ENCODE measurements at places on chromosomes 11 and 22.

- no peak for DNase-seq
Measured at GRCh38 chr11:766106-766935, 11.0 kb downstream of the GATD1 start.

DNA sequence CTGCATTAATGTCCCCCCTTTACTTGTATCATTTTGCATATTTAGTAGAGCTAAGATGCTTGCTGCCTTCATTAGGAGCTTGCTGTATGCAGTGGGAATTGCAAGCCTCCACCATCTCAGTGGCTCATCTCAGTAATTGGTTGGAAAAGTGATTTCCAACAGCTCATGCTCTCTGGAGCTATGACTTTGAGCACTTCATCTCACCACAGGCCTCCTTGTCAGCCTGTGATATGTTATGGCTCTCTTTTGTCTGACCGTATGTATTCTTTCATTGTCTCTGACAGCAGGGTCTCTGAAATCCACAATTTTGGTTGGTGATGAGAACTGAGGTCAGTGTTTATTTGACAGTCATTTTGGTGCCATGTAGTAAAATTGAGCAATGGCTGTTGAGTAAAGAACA lies 345.1 kb downstream of the FAT3 start:
- no peak for DNase-seq

- DNase-seq = no peak
Measured at GRCh38 chr22:31394326-31394725, 5.1 kb upstream of the DRG1 start.

- no peak for DNase-seq
Measured at GRCh38 chr22:22042599-22043295, 60.2 kb upstream of the TOP3B start.

GRCh38 chr22:39427751-39428596 lies 28.4 kb downstream of the TAB1 start:
- DNase-seq = no peak

- peak; percentile 35 for DNase-seq
Measured at GRCh38 chr22:37462983-37463382, 23.2 kb downstream of the MFNG start.

DNA sequence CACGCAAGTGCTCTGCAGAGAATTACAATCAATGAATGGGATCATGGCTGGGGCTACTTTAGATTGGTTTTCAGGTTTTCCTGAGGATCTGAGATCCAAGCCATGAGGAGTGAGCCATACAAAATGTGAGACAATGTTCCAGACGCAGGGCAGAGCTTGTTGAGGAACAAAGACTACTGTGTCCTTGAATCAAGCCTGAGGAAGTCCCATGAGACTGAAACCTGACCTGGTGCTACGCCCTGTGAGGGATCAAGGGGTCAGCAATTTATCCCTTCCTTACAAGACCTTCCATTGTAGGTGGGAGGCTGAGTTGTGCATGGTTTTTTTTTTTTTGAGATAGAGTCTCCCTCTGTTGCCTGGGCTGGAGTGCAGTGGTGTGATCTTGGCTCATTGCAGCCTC lies 2.1 kb downstream of the INCENP start:
- DNase-seq = no peak

- no peak for DNase-seq
Measured at GRCh38 chr11:36027731-36028130, 83.9 kb downstream of the LDLRAD3 start.

DNA sequence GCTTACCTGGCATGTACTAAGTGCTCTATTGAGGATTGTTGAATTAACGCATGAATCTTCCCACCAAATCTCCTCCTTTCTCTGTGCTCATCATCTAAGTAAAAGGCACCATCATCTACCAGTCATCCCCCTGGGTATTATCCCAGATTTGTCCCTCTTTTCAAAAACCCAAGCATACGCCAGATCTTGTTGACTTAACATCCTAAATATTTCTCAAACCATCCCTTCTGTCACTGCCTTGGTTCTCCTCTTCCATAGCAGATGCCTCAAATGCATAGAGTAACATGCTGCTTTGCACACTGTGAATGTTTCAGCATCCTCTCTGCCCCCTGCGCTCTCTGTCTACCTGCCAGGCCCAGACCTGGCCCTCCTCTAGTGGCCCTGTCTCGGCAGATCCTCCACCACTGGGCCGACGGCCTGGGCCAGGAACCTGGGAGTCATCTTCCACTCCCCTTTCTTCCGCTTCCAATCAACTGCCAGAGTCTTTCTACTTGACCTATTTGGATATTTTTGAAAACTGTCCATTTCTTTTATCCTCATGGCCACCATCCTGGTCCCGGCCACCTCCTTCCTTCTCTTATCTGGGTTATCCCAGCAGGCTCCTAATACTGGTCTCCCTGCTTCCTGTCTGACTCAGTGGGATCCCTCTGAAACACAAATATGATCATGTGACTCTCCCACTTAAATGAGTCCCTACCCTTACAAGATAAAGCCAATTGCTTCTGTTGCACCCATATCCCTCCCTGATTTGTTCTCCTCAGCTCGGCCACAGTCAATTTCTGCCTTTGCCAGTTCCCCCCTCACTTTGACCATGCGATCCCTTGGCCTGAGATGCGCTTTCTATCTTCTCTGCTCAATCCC lies 3.4 kb upstream of the TAB1 start:
- no peak for DNase-seq

DNA sequence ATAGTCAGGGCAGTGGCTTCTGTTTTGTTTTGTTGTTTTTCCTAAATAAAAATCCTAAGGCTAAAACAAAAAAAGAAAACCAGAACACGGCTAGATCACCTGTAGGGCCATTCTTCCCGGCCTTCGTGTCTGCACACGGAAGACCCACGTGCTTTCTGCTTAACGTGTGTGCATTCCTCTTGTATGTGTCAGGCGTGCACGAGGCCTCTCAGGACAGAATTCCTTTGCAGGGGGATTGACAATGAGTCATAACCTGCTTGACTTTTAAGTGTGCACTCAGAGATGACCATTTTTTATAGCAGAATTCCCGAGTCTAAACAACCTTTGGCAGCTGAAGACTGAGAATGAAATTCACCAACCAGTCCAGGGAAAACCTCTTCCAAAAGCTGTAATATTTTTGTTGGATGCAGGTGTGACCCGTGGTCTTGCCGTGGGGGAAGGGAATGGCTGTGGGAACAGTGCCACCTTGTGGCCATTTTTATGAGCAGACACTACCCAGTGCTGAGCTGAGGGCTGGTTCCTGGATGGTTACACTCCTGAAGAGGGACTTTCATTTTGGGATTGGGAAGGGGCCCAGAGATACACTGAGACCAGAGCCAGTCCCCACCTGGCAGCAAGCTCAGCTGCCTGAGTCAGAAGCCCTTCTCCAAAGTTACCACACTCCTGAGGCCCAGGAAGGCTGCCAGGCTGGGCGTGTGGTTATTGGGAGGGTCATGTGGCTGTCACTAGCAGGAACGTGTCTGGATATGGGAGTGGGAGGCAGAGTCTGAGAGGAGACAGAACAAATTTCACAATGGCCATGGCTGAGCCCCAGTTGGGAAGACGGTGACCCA lies 35.7 kb upstream of the DKK3 start:
- peak; percentile 99 for DNase-seq

DNA sequence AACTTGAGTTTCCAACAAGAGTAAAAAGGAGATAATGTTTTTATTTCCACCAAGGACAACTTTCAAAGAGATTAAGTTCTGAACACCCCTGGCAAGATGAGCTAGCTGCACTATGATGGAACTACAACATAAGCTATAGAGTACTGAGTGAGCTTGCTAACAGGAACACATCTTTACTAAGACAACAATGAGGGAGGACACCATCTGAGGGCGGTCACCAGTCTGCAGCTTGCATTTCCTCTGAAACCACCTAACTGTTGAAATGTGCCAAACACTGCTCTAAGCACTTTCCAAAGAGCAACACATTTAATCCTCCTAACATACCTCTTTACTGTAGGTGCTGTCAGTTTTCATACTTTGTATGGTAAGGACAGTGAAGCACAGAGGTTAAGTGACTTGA lies 68.4 kb downstream of the TCF20 start:
- DNase-seq = no peak

GRCh38 chr11:15148169-15148568 lies 33.4 kb downstream of the INSC start:
- no peak for DNase-seq

DNA sequence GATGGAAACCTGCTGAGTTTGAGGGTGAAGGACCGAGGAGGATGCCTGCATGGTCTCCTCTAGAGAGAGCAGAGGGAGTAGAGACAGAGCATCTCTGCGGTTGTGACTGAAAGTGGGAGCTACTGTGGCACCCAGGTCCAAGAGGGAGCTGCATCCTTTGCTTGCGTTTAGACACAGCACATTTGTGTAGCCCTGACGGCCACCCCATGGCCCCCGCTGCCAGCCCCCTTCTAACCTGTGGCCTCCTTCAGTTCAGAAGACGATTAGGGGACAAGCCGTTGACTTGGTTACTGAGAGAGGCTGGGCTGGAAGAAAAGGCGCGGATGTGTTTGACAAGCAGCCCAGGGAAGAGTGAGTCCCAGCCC lies 690.9 kb downstream of the BRD1 start:
- DNase-seq = no peak

DNA sequence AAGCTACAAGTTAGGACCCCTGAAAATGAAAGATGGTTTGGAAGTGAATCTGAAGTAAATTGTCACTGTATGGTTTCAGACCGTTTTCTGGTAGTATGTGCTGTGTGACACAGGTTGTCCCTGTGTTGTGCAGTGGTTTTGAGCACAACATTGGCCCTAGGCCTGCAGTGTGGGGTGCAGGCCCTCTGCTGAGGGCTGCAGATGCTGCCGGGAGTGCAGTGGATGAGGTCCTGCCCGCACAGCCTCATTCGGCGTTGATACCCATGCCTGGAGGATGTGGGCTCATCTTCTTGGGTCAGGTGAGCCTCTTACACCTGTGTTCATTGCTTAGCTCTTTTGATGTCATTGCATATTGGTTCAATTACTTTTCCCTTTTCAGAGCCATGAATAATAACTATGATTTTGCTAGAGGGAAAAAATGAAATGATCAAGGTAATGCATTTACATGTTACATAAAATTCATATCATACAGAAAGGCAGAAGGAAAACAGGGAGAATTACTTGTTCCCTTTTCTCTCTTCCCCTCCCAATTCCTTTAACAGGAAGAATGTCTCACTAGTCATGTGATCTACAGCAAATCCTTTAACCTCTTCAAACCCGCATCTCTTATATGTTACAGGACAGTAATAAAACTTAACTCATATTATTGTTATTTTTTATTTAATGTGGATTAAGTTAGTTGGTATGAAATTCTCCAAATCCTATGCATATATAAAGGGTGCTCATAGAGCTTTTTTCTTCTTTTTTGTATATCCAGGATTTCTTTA lies 48.7 kb downstream of the PTPRJ start:
- DNase-seq = no peak

DNA sequence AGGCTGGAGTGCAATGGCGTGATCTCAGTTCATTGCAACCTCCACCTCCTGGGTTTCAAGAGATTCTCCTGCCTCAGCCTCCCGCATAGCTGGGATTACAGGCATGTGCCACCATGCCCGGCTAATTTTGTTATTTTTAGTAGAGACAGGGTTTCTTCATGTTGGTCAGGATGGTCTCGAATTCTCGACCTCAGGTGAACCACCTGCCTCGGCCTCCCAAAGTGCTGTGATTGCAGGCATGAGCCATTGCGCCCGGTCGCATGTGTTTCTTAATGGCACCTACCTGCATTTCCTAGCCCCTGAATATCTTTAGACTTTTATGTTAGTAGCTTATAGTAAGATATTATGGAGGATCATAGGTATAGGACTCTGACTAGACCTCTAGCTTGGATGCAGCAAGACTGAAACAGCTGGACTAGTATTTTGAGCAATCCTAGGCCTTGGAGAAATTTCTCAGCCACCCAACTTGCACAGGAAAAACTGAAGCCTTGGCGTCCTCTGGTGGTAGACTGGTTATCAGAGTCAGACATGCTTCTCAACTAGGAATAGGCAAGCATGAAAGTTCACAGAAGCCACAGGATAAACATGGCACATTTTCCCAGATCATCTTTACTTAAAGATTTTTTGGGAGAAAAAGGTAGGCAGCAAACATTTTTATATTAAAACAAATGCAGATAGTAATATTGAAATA lies 22.7 kb upstream of the C1QTNF4 start:
- peak; percentile 43 for DNase-seq

GRCh38 chr11:127182586-127183203 lies 182.1 kb upstream of the KIRREL3 start:
- DNase-seq = no peak

GRCh38 chr11:117941976-117942654 lies 12.9 kb upstream of the TMPRSS13 start:
- DNase-seq = no peak

GRCh38 chr11:127195501-127196120 lies 195.0 kb upstream of the KIRREL3 start:
- DNase-seq = no peak

DNA sequence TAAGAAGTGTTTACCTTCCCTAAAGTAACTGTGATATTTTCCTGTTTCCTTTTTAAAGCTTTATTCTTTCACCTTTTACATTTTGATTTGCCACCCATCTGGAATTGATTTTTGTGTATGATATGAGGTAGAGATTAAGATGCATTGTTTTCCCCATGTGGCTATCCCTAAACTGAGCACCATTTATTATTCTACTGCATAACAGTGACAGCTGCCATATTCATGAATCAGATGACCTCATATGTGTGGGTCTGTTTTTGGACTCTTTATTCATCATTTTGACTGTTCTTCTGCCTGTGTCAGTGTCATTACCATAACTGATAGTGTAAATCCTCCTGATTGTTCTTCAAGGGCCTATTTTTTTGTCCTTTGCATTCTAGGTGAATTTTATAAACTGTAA lies 50.8 kb downstream of the HIPK3 start:
- no peak for DNase-seq

DNA sequence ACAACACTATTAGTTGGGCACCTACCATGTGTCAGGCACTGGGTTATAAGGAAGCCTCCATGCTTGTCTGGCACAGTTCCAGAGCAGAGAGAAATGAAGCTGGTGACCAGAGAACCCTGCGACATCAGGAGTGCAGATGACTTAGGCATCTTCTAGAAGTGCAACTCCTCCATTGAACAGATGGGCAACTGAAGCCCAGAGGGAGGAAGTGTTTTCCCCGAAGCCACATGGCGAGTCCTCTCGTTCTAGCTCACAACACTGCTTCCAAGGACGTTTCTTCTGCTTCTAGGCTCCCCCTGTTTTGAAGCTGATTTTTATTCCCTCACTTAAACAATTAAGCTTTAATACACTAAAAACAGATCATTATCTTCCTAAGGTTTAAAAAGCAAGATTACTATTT lies 109.8 kb upstream of the SYT13 start:
- no peak for DNase-seq

- no peak for DNase-seq
Measured at GRCh38 chr22:27676545-27677213, 124.9 kb downstream of the MN1 start.

All from A172 (cell line).